ENCODE measurements at places on chromosomes 7 and 10.

DNA sequence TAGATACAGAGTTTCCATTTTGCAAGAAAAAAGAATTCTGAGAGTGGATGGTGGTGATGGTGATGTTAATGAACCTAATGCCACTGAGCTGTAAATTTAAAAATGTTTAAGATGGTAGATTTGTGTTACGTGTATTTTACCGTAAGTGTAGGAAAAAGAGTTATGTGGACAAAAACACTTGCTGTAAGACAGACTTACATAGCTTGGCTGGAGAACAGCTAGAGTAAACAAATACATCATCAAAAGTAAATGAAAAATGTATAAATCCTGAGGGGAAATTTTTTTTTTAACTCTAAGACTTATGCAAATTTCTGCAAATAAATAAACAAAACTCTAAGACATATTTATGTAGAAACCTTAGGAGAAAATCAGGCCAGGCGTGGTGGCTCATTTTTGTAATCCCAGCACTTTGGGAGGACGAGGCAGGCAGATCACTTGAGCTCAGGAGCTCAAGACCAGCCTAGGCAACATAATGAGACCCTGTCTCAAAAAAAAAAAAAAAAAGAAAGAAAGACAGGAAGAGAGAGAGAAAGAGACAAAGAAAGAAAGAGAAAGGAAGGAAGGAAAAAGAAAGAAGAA, 66.2 kb upstream of the CDK13 start:
- DNase-seq = no peak

DNA sequence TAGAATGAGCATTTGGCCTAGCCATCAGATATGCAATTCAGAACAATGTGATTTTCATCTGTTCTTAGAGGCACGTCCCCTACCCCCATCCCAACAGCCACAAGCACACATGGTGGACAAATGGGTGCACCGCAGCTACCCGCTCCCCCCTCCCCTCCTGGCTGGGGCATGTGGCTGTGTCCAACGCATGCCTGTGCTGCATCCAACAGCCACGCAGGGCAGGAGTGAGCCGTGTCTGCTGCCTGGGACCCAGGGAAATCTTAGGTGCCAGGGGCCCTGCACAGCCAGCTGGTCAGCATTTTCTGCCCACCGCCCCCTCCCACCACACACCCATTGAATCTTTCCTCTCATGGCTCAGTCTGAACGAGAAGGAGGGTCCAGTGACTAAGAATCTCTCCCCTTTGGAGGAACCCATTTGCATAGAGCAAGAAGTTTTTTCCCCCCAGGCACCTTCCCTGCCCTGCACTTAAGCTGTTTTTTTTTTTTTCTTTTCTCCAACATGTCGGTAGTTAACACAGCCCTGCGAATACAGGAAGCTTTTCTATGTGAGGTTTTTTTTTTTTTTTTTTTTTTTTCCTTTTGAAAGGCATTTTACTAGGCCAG, 138.9 kb downstream of the WDR11 start:
- no peak for DNase-seq

- DNase-seq = no peak
Observed at GRCh38 chr7:16850614-16851466, 30.9 kb downstream of the AGR3 start.

GRCh38 chr10:131697476-131698128, 203.2 kb upstream of the PPP2R2D start:
- DNase-seq = no peak

DNA sequence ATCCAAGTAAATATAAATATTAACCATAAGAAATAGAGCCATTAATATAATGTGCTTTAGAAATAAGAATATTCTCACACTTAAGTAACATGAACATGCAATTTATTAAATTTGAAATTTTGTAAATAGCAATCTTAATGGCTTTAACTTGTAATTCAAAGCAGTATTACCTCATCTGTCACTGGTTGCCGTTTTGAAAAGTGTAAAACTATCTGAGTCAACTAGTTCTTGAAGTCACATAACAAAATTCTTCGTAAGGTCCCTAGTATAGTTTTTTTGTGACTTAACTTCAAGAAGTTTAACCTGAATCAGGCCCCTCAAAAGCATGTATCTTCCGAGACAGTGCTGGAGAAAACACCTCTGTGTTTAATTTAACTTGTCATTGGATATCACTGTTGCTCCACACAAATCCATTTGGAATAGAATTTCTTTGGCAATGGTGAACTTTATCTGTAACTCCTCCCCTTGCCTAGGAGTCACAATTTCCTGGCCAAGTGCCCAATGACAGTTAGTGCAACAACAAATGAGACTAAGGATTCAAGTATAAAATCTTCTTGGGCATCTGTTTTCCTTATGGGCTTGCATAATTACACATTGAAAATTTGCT, 47.1 kb downstream of the NT5C2 start:
- peak; percentile 76 for DNase-seq

GRCh38 chr10:131929122-131929845, 28.5 kb downstream of the PPP2R2D start:
- no peak for DNase-seq

GRCh38 chr10:8311526-8312070, 257.1 kb downstream of the GATA3 start:
- peak; percentile 37 for DNase-seq

GRCh38 chr7:63071920-63072319, 926.7 kb upstream of the ZNF722 start:
- DNase-seq = no peak

GRCh38 chr7:22252936-22253536, 103.9 kb downstream of the RAPGEF5 start:
- DNase-seq = no peak

DNA sequence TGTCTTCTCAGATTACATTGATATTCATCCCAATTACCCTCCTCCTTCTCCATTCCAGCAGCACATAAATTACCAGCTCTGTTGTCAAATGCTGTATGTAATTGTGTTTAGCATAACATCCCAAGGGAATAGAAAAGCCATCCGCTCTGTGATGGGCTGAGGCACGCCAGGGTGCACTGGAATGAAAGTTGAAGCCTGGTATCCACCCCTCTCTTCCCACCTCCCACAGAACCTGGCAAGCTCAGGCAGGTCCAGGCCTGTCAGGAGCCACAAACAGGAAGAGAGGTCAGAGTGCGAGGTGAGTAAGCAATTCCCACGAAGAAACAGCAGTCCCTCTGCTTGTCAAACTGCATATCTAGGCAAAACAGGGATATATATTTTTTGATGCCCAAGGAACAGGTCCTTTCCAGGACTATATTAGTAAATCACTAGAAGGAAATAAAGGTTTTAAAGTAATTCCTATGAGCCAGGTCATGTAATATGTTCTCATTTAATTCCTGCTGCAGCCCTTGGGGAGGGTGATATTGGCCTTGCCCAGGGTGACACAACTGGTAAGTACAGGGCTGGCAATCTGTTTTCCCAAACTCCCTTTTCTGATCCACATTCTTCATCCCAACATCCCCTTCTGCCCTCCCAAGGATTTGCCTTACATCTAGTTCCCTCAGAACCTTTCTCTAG, 155.6 kb upstream of the GHITM start:
- DNase-seq = no peak

DNA sequence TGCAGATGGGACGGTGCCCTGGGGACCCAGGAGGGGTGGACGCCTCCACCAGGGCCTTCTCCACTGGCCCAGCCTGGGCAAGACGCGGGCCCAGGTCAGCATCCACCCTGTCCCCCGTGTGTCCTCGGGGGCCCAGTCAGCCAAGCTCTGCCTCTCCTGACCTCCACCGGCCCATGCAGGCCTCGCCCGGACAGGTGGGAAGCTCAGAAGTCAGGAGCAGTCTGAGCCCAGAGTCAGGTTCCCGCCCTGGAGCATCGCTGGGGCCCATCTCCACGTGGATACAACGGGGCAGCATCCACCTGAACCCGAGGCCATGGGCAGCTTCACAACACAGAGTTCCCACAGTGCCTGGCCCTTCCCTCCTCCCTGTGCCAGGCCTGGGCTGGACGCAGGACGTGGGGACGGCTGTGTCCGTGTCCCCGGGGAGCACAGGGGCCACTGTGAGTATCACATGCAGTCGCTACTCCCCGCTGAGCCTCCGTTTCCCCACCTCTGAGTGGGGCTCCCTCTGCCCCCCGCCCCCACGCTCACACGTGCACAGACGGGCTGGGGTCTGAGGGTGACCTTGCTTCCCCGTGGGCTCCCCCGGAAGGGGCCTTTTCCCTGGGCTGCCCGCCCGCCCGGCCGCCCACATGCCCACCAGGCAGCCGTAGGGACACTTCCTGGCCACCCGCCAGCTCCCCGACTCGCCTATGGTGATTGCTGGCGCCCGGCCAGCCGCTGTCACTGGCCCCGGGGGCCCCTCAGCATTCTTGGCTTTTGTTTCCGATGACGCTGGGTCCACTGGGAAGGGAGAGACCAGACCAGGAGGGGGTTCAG, 64.3 kb downstream of the PDGFA start:
- no peak for DNase-seq

GRCh38 chr10:91653219-91653870, 20.5 kb upstream of the PPP1R3C start:
- DNase-seq = peak; percentile 93

DNA sequence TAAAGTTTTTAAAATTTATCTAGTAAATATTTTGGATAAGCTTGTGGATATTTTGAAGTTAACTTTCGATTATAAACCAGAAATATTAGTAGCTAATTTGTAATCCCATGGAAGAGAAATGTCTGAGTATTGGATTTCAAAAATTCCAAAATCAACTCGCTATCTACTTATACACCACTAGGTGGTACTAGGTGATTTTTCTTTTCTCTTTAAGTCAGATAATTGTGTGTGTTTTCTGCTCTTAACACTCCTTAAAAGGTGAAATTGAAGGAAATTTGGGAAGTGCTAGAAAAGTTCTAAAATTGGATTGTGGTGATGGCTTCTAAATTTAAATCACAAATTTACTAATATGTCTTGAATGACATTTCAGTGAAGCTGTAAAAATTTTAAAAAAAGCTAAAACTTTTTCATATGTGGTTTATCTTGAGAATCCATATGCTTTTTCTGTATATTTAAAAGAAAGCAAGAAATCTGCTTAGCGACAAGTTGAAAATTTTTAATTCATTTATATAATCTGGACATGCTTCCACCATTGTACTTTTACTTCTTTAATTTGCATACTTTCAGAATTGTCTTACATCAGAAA, 90.2 kb downstream of the IPMK start:
- DNase-seq = no peak

DNA sequence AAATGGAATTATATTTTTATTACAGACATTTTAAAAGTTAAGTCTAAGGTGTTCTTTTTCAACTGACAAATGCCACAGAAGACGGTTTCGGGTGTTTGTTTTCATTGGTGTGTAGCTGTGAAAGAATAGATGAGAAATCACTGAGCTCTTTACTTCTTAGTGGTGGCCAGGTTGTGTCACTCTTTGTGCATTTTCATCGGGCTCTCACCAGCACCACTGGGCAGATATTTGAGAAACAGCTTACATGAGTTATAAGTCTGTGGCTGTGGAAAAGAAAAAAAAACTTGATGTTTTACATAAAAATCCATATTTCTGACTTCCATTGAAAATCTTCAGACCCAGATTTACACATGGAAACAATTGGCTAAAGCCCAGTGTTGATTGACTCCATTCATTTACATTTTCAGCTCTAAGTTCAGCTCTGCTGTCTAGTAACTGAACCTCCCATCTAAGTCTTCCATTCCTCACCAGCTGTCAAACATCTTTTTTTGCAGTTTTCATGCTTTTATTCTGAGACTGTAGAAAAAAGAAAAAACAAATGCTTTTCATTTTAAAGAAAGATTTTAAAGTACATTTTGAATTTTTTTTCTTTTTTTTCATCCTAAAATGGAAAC, 22.3 kb downstream of the CABCOCO1 start:
- no peak for DNase-seq

DNA sequence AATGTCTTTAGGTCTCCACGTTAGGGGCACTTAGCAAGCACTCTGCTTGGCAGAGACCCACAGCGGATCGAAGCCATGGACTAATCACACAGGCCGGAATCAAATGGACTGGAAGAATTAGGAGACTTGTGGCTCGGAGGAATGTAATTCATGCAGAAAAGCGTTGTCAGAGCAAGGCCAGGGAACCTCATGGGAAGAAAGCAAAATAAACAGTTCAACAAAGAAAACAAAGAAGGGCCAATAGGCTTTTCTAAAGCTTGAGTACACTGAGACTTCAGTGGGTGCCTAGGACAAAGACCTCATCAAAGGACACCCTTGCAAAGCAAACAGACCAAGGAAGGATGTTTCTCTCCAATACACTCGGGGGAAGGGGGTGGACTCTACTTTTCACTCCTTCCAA, 171.1 kb downstream of the GLI3 start:
- DNase-seq = no peak

DNA sequence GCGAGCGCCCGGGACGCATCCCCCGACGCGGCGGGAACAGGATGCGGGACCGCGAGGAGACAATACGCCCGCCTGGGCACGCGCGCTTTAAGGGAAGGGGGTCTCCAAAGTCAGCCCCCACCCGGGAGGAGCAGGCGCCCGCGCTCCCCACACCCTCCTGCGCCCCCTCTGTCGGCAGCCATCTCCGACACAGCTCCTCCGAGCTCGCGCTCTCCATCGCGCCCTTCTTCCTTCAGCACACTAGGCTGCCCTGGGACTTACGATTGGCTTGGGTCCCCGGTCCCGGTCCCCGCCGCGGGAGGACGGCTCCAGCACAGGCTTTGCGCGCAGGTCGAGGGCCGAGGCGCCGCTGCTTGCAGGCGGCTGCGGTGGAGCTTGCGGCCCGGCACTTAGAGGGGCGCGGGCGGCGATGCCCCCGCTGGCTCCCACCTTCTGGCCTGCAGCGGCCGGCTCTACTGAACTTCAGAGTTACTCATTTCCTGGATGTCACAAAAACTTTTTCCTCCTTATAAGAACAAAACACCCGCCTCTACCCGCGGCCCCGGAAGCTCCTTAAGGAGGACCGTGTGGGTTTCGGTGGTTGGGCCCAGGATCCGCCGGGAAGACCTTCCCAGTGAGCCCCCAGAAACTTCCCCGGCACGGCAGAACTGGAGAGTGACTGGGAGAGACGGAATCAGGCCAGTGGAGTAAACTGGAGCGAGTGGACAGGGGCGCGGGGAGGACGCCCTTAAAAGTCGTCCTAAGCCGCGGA, at the start of gene ITPRIP:
Gene ITPRIP (minus strand): TSS at position 481 of the 751 bp plus-strand sequence. CDS start 22,414 bp downstream, outside the sequence.
- peak; percentile 75 for DNase-seq

- peak; percentile 38 for DNase-seq
Observed at GRCh38 chr10:20004087-20004523, 187.9 kb downstream of the PLXDC2 start.

- no peak for DNase-seq
Observed at GRCh38 chr10:19096501-19097073, 48.0 kb downstream of the MALRD1 start.

GRCh38 chr7:117010375-117011133, 57.3 kb downstream of the ST7 start:
- no peak for DNase-seq

DNA sequence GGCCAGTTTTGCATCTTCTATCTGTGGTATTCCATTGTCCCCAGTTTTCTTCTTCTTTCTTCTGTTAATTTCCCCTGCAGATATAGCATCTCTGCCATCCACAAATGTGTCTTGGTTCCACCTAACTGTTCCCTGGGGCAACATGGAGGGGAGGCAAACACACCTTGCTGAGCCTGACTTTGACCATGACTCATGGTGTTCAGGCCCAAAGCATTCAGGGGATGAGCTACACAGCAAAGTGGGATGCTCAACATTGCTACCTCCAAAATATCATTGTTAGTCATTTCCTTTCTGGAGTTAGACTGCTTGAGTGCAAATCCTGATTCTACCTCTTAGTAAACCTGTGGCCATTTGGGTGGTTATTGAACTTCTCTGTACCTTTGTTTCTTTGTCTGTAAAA, 542.7 kb downstream of the LRMDA start:
- peak; percentile 52 for DNase-seq
